ENCODE measurements at places on chromosomes 6 and 20.

DNA sequence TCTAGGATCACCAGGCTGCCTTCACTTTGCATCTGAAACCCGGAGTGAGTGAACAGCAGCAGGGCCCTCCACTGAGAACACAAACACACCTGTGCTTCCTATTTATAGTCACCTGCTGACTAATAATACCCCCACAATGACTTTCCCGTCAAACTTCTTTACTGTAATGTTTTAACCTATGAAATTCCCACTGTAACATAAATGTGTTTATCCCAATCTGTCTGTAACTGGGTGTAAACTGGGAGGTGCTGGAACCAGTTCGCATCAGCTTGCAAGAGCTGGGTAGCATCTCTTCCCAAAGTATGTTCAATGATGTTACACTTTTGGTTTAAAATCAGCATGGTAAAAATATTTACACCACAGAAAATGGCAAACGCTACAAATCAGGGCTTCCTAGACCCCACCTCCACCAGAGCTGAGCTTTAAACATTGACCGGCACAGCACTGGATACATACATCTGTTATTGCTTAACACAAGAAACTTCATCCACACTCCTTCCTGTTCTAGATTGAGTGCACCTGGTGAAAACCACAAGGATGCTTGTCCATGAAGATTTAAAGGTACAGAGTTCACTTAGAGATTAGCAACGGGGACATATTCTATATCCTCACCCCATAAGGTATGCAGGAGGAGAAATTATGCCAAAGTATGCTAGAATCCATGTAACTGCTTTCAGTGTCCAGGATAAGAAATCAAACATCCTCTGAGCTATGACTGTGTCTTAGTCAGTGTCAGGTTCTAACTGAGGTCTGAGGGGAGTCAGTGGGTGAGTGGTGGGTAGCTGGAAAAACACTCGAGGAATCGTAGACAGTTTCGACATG is 79.0 kb downstream of the ALDH8A1 start:
- DNase-seq, result no peak

DNA sequence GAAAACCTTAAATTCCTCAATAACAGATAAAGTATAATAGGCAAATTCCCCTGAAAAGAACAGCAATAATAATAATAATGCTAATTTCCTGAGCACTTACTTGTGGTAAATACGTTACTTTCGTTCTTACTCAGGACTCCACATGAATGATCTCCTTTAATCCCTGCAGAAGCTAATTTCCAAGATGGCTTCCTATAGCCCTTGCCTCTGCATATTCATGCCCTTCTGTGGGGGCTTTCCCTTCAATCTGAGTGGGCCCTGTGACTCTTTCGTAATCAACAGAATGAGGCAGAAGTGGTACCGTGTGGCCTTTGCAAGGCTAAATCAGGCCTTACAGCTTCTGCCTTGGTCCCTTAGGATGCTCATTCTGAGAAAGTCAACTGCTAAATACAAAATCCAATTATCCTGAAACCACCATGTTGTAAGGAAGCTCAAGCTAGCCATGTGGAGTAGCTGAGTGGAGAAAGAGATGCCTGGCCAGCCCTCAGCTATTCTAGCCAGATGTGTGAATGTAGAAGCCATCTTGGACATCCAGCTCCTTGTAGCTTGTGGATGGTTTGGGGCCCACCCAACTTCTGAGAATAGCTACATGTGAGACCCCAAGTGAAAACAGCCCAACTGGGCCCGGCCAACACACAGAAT is 50.5 kb downstream of the MCUR1 start:
- no peak for DNase-seq

DNA sequence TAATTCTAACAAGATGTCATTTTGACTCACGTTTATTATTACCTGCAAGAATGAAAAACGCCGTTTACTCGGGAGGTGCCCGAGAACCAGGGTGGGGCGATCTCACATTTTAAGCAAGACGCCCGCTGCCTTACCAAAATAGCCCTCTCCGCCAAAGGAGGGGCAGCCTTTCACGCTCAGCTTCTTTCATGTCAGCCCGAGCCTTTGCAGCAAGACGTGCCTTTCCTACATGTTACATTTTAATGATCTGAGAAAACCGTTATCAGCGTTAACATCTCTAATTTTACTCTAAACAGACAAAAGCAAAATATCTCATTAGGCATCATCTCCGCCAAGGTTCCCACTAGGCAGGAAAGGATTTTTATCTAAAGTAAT is 2.0 kb downstream of the BACH2 start:
- DNase-seq, result no peak

DNA sequence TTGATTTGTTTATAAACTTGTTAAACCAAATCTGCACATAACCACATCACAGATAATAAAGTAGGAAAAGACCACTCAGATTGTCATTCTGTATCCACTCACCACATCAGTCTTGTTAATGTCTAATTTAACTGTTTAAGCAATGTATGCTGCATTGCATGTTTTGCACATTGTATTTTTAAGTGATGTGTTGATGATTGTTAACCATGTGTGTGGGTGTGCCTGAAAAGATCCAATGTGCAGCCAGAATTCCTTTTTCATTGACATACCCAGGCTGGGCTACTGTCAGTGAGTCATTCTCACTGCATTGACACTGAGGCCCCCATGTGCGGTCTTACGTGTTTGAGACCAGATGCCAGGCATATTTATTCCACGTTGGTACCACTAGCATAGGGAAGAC is 167.3 kb downstream of the TRMT11 start:
- no peak for DNase-seq

DNA sequence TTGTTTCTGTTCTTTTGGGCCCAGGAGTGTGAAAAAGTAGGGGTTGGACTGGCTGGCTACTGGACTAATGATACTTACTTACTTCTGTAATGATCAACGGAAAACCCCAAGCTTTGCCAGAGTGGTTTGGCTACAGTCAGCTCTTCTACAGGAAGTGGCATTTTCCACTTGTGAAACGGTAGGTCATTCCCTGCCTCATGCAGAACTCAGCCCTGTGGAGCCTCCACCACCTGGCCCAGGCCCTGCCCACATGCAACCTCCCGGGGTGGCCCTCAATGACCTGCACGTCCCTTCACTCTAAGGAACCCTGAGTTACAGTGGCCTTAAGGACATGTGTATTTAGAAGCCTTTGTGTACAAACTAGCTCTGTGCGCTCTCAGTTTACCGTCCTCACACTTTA is 140.4 kb downstream of the DTNBP1 start:
- no peak for DNase-seq

DNA sequence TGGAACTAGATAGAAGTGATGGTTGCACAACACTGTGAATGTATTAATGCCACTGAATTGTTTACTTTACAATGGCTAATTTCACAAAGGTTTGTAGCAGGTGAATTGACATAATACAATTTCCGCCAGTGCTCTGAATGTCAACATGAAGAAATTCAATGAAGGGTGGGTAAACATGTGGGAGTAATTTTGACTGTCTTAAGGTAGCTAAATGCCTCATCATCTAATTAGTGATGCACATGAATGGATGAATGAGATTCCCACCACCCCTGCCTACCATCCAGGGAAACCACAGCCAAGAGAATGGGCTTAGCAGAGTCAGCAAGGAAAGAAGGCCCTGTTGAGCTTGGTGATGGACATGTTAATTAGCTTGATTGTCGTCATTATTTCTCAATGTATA is 275.3 kb downstream of the ALDH8A1 start:
- DNase-seq, result no peak

DNA sequence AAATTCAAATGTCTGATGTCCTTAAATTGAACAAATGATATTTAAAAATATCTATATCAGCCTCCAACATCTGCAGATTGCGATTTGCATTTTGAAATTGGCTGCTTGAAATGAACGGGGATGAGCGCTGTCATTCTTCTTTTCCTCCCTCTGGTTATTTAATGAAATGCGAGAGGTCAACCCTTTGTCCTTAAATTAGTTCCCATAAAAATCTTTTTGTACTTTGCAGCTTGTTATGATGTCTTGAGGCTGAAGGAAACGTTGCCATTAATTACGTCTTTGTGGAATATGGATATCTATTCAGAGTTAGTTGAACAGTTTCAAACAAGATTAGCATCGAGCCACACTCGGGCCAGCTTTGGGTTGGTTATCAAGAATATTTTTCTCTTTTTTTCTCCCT is 140.0 kb downstream of the LINC00237 start:
- DNase-seq, result no peak

DNA sequence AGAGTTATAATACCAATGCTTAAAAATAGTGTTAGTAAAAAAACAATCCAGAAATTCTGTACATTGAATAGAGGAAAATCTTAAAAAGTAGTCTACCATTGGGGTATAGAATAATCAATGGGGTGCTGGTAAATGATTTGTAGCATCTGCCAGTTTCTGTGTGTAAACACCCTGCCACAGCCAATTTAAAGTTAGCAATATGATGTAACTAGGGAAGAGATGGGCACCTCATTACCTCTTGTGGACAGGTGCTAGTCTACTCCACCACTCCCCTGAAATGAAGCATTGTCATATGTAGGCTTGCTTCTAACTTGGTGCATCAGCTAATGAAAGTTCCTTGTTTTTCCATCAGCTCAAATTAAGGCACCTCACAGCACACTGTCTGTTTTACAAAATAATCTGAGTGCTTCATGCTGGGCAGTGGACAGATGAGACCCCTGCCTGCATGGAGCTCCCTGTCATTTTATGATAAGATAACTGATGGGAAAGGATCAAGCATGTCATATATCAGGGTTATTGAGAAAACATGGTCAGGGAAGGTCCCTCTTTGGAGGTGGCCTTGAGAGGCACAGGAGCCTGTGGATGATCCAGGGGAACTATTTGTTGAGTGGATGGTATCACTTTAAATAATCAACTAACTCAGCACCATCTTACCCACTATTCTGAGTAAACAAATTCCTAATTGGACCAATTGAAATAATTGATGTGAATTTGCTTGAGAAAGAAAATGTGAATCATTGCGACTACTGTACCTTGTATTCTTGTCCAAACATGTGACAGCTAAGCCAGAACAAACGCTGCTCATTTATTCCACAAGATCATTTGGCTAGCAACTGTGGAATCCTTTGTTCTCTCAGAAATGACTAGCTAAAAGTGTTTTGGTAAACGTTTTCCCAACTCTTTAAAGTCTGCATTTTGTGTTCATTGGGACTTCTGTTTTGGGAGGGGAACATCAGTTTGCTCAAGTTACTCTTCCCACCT is 45.9 kb upstream of the CSE1L start:
- DNase-seq, result no peak

GRCh38 chr6:77451466-77451865 is 11.8 kb downstream of the HTR1B start:
- no peak for DNase-seq

GRCh38 chr6:106118835-106119431 is 32.8 kb downstream of the PRDM1 start:
- no peak for DNase-seq

- no peak for DNase-seq
These were observed 33.6 kb upstream of the FUCA2 start for GRCh38 chr6:143545165-143545564.

DNA sequence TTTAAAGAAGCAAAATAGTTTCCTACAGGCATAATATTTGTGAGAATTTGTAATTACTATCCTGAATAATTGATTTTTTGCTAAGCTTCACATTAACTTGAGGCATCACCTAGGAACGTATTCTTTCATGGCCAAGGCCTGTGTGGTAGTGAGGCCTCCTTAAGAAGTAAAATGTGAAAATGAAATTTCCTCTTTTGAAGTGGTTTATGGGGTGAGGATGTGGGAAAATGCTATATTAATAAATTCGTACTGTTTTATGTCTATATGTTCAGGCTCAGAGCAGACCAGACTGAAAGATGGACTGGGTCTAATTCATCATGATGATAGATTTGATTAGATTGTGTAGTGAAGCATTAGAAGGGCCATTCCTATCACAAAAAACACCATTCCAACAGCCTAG is 33.1 kb downstream of the MYLIP start:
- no peak for DNase-seq

GRCh38 chr6:84953111-84953755 is 188.8 kb upstream of the TBX18 start:
- no peak for DNase-seq

GRCh38 chr6:7647504-7647903 is 57.5 kb downstream of the SNRNP48 start:
- no peak for DNase-seq

DNA sequence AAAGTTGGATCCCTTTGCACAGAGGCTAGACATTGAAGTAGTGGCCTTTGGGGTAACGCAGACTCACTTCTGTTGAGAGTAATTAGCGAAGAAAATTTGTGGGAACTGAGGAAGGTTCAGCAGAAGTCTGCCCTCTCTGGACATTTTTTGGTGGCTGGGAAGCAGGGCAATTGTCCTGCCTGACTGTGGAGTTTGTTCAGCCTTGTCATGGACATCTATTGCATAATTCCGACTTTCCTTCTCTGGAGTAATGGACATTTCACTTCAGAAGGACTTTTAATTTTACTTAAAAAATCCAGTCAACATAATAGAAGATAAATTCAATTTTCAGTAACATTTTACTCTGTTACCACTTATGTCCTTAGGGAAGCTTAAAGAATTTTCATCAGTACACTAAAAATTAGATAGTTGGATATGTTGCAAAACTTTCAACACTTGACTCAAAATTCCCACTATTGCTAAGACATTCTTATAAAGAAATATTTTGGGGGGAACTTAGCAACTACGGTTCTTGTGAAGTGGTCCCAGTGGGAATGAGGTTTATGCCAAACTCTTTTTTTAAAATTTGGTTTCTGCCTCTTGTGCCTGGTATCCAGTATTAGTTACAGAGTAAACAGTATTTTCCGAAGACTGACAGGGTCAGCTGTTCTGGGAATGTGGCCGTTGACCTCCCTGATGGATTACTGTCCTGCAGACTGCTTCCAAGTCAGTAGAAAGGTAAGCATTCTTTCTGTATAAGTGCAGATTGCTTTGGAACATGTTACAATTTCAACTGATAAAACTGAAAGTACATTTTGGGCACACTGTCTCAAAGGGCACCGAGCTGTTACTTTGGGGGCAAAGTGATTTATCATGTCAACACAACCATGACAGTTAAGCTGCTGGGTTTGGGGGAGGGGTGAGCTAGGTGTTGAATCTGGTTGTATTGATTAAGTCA is 100.6 kb upstream of the MLIP start:
- DNase-seq, result peak; percentile 49

- DNase-seq, result no peak
These were observed 84.1 kb downstream of the SLC23A2 start for GRCh38 chr20:4916971-4917881.

DNA sequence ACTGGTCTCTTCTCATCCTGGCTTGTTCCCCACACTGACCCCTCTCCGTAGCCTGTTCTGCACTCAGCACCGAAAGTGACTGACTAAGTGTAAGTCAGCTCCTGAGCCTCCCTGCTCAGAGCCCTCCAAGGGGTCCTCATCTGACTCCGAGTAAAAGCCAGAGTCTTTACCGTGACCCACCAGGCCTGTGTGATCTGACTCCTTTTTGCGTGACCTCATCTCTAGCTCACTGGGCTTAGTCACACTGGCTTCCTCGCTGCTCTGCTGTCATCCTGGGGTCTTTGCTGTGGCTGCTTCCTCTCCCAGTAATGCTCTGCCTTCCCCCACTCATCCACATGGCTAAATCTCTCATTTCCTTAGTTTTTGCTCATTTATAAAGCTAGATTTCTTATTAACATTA is 116.6 kb downstream of the PLCB4 start:
- DNase-seq, result no peak

- DNase-seq, result no peak
These were observed 118.0 kb upstream of the ARID1B start for GRCh38 chr6:156658966-156659821.
